ENCODE measurements at places on chromosomes 4 and X. TPM values are rescaled to one million over a fixed set of nuclear protein-coding genes. Genes with fewer than 3 reads are reported as not detected.

Gene SAT1
- total RNA-seq = 285 TPM

Gene TMPRSS11D
- not detected for total RNA-seq

Gene BMX
- not detected for total RNA-seq

Gene FRAS1
- not detected for total RNA-seq

- no peak for DNase-seq
Observed at GRCh38 chr4:106344647-106344970, 24.0 kb downstream of the GIMD1 start.

DNA sequence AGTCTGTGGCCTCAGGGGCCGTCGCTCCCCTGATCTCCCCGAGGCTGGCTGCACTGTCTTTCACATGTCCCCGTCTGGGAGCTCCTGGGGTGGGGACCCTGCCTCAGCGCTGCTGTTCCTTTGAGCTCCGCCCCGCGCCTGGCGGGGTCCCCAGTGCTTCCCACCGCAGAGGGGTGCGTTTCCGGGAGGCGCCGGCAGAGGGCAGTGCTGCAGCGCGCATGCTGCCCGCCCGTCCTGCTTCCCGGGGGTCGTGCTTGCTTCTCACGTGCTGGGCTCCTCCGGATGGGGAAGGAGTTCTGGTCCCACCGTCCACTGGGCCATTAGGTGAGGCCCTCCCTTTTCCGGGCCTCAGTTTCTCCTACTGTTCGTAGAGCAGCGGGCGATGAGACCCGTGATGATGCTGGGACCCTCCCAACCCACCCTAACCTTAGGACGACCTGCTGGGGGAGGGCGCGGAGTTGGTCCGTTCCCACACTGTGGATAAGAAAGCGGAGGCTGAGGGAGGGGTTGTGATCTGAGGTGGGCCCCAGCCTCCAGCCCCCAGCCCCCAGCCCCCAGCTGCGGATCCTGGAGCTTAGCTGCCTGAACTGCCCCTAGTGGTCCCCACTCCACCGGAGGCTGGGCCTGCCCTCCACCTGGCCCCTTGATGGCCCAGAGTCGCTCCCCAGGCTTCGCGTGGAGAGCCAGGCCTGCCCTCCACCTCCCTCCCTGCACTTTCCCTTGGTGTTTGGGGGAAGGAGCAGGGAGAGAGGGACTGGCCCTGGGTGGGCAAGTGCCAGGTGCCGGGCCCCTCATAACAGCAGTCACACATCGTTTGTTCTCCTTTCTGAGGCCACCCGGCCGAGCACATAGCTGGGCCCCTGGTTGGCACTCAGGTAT lies 15.3 kb downstream of the CPZ start:
- peak; percentile 30 for DNase-seq

GRCh38 chr4:180105362-180105761 lies 2137.8 kb upstream of the TENM3 start:
- DNase-seq = no peak

- DNase-seq = no peak
Observed at GRCh38 chr4:144442713-144443112, 203.2 kb upstream of the HHIP start.

GRCh38 chrX:151713849-151714248 lies 2.0 kb upstream of the FATE1 start:
- no peak for DNase-seq

GRCh38 chr4:122762520-122762919 lies 30.0 kb downstream of the BBS12 start:
- peak; percentile 14 for DNase-seq

- no peak for DNase-seq
Observed at GRCh38 chrX:55697381-55697780, 20.2 kb upstream of the RRAGB start.

GRCh38 chr4:35754047-35754446 lies 490.3 kb downstream of the ARAP2 start:
- DNase-seq = no peak

GRCh38 chr4:88012647-88013046 lies 5.2 kb downstream of the PKD2 start:
- DNase-seq = no peak

- DNase-seq = peak; percentile 56
Observed at GRCh38 chrX:124388562-124388961, 42.2 kb downstream of the SH2D1A start.

DNA sequence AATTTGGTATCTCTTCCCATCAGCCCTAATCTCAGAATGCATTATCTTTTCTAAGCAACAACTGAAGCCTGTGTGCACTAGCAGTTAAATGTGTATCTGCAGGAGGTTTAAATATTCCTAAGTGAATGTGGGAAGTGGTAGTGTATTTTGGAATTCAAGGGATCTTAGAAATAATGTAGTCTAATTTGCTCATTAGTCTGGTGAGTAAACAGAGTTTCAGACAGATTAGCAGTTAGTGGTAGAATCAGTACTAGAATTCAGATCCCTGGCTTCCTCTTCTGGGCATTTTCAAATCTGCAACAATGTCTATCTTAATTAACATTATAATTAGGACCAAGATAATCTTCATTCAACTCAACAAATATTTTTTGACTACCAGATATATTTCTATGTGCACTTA lies 11.7 kb upstream of the CXCL2 start:
- DNase-seq = no peak

DNA sequence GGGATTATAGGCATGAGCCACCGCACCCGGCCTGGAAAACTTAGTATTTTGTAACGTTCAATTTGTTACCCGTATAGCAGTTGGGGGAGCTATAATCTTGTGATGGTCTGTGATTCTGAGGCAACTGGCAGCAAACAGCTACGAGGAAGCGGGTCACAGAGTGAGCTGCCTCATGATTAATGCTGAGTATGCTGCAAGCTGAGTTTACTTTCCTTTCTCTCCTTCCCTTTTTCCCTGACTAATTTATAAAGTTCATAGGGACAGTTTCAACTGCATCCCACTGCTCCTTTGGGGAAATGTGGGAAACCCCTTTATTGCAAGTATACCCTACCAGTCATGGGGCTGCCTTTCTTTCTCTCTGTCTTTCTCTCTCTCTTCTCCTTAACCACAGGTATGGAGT lies 17.7 kb upstream of the ELOVL6 start:
- DNase-seq = no peak

DNA sequence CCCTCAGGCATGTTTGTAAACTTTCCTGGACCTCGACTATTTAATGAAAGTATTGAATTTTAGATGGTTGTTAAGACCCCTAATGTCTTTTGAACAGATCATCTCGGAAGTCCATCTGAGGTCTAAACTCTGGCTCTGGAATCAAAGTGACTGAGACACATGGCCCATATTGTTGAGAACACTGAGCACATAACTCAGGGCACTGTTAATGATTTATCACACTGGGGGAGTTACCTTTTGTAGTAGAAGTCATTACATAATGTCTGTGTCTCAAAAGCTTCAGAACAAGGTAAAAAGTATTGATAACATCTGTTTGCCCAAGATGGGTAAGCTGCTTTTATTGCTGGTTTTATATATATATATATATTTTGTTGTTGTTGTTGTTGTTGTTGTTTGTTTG lies 103.4 kb upstream of the HS3ST1 start:
- no peak for DNase-seq

All from CD8-positive, alpha-beta T cell (primary cell).